ENCODE measurements at places on chromosomes 3 and 15.
A peak's percentile ranks its signal among the peaks of the same experiment; 100 is the strongest.

- DNase-seq = no peak
Measured at GRCh38 chr3:78129707-78130106, 1089.8 kb downstream of the ROBO2 start.

DNA sequence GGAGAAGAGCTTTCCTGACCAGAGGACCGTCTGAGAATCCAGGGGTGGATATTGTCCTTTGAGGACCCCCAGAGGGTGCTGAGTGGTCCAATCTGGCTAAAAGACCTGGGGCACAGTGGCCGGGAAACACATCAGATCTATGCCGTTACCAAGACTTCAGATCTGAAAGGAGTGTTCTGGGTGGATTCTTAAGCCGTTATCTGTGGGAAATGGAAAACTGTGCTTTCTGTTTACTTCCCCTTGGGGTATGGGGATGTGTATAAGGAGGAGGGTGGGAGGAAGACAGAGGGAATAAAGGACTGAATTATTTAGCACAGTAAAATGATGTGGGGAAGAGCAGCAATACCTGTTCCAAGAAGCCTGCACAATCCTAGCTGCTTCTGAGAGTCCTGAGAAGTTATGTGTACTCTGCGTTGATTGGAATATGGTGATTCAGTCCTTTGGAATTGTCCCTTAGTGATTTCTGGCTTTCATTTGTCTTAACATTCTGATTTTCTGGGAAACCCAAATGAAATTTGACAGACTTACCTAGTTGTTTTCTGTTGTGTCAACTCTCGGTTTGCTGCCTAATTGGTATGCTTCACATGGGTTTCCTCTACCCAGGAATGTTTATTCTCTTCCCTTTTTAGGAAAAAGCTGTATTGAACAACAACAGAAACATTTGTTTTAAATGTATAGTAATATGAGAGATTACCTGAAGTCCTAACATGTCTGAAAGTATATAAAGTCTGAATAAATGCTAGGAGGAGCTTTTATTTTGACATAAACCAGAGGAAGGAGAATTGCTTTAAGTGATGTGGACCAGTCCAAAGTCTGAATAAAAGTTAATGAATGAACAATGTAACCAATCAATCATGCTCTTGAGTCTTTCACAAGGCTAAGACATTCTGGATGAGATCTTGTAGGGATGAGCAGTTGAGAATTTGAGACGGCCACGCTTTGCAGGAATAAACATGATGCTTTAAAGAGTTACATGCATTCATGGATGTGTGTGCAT, 427.1 kb upstream of the C2CD4B start:
- DNase-seq = no peak

GRCh38 chr3:5205165-5205941, 17.8 kb downstream of the EDEM1 start:
- no peak for DNase-seq

- DNase-seq = no peak
Measured at GRCh38 chr3:135997554-135998320, 32.2 kb downstream of the PPP2R3A start.

DNA sequence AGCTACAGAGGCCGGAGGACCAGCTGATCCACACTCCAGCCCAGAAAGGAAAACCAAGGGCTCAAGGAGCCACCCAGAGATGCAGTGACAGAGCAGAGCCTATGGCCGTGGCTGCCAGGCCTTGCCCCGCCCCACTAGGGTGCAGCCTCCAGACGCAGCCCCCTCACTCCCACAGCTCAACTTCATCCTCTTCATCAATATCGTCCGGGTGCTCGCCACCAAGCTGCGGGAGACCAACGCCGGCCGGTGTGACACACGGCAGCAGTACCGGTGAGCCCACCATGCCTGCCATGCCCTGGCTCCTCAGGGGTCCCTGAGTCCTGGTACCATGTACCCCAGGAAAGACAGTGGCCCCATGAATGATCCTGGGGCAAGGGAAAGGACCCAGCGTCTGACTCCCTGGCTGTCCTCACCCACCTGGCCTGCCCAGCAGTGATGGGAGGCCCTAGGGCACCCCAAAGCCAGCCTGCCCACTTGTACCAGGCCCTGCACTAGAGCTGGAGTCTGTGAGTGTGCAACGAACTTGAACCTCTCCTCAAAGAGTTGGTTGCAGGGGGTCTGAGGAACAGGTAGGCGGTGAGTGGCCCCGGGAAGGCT, 24.2 kb downstream of the PTH1R start:
- DNase-seq = no peak

DNA sequence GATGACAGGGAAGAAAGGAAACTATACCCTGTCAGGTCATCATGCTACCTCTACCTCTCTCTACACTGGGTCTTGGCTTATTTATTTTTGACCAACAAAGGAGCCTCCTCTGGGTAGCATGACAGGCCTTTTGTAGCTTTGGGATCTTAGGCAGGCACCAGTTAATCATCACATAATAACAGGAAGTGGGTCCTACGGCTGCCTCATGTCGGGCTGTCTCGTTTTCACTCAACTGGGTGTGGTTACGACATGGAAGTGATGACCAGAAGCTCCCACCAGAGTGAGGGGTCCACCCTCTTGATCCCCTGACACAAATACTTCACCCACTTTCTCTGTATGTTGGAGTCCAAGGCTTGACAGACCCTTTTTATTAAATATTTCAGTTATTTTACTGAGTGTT, 105.3 kb downstream of the CD47 start:
- no peak for DNase-seq

GRCh38 chr3:145533696-145534095, 627.3 kb downstream of the PLOD2 start:
- no peak for DNase-seq

GRCh38 chr15:77897896-77898406, 179.6 kb downstream of the TBC1D2B start:
- no peak for DNase-seq

DNA sequence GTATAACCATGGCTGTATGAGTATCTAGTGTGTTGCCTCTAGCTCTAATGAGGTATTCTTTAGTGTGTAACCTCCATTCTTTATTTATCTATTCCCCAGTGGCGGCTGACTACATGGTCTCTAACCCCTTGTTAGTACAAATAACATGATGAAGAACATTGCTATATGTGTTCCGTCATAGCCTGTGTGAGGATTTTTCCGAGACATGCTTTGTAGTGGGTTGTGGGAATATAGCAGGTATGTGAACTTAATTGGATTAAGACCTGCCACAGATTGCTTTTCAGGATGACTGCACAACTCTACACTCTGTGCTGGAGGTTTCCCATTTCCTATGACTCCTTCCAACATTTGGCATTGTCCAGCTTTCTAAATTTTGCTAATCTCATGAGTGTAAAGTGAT, 563.4 kb downstream of the ROBO1 start:
- DNase-seq = no peak

- DNase-seq = no peak
Measured at GRCh38 chr3:139481116-139481515, 4.8 kb upstream of the RBP2 start.

DNA sequence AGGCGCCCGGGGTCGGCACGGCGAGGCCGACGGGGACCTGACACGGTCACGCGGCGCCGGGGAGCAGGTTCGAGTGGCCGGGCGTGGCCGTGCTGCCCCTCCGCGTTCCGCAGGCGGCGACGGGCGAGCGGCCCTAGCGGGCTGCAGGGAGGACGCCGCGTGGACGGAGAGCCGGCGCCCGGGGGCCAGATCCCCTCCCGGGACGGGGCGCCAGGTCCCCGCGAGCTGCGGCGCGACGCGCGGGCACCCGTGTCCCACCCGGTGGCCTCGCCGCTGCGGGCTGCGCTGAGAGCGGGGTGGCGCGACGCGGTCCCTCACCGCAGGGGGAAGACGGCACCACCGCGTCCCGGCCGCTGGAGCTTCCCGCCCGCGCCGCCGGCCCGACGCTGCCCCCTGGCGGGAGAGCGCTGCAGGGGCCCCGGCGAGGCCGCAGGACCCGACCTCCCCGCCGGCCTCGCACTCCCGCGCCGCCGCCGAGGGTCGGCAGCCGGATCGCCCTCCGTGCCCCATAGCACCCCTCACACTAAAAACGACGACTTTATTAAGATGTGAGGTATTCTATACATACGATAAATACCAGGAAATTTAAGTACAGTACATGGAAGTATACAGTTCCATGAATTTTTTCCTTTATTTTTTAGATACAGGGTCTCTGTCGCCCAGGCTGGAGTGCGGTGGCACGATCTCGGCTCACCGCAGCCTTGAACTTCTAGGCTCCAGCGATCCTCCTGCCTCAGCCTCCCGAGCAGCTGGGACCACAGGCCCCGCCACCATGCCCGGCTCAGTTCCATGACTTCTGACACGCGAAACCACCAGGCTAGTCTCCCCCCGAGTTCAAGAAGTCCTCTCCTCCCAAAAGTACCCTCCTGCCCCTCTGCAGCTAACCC, 1.3 kb upstream of the PIGZ start:
- peak; percentile 60 for DNase-seq

DNA sequence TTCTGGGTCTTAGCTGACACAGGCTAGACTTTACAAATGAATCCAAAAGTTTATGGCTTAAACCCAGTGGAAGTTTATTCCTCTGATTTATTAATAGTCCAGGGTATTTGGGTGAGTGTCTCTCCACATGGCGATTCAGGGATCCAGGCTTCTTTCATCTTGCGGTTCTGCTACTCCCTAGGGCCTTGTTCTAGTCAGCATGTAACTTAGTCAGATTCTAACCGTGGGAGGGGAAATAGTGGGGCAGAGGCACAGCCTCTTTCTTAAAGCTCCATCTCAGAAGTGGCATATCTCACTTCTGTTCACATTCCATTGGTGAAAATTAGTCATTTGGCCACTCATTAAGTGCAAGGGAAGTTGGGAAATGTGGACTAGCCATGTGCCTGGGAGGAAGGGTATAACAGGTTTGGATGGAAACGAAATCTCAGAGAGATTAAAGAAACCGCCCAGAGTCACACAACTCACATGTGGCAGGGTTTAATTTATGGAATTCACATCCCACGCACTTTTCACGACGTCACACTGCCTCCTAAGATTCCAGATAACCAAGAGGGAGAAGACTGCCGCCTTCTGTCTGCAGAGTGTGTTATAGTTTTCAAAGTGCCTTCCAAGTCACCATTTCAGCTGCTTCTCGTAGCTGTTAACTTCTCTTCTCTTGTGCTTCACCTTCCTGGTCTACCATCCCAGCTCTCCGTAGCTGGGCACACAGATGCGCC, 11.4 kb upstream of the RASGRF1 start:
- DNase-seq = no peak

- no peak for DNase-seq
Measured at GRCh38 chr3:16545413-16546185, 32.1 kb upstream of the RFTN1 start.

DNA sequence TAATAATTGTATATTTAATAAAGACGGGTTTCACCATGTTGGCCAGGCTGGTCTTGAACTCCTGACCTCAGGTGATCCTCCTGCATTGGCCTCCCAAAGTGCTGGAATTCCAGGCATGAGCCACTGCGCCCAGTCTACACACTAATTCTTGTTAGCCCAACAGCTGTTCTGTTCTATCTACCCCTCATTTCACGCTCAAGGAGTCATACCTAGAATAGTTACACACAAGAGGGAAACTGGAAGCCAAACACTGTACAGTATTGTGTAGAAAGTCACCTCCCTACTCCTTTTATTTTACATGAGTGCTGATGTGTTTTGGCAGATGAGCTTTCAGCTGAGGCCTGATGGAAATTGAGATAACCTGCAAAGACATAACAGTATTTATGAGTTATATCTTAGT, 13.4 kb upstream of the CTDSPL2 start:
- DNase-seq = no peak

- no peak for DNase-seq
Measured at GRCh38 chr3:20305647-20306046, 119.6 kb upstream of the SGO1 start.

DNA sequence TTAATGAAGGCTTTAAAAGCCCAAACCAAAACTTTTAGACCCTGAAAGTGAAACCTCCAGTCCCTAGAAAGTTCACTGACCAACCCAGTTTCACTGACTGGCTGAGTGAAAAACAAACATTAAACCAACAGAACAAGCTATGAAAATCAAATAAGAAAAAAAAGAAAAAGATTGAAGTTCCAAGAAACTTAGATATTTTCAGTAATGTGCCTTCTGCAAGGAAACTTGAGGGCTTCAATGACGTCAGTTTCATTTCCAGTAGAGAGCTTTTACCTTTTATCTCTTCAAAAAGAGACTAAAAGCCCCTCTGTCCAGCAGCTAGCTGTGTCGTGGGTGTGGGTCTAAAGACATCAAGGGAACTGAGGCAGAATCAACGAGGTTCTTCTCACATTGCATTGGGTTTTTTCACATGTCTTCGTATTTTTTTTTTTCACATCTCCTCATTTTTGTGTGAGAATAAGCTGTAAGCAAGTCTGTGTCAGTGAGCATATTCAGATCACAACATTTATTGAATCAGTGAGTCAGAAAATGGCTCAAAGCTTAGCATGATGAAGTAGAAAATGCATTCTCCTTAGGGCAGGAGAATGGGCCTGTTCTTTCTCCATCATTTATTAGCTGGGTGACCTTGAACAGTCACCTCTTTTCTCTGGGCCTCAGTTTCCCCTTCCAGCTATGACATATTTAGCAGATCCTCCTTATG, 54.8 kb upstream of the BCL6 start:
- DNase-seq = no peak

DNA sequence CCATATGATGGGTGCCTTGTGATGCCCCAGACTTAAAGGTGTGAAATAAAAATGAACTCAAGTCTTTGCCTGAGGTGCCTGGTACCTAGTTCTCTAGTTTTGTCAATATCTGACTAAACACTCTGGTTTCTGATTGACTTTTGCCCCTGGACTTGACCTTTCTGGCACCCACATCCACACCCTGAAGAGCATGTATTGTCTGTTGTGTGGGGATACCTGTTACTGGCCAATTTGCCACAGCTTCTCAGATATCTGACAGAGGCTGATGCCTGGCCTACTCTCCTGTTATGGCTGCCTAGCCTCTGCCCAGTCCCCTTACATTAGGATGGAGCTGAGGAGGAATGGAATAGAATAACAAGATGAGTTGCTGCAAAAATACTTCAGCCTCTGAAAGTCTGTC, 3.6 kb downstream of the ZBTB38 start:
- no peak for DNase-seq

DNA sequence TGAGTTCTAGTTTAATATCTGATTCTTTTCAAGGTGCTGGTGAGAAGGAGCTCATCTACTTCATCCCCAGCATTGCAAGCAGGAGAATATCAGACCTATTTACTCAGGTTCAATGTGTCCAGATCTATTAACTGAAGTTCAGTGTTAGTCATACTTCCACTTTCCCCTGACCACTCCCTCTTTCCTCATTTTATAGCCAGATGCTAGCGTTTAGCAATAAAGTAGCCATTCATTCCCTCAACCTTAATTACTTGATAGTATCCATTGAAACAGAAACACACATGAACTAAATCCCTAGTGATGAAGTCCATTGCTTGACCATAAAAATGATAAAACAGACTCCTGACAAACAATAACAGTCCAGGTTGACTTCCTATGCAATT, 60.0 kb downstream of the RPL22L1 start:
- DNase-seq = no peak
